ENCODE measurements at places on chromosomes 4 and X. TPM values are rescaled to one million over a fixed set of nuclear protein-coding genes. Genes with fewer than 3 reads are reported as not detected.
A peak's percentile ranks its signal among the peaks of the same experiment; 100 is the strongest.

Gene SGMS2
- total RNA-seq: 6.9 TPM

Gene RTL9
- total RNA-seq: 1.4 TPM

Gene GYG2
- total RNA-seq: 107 TPM

DNA sequence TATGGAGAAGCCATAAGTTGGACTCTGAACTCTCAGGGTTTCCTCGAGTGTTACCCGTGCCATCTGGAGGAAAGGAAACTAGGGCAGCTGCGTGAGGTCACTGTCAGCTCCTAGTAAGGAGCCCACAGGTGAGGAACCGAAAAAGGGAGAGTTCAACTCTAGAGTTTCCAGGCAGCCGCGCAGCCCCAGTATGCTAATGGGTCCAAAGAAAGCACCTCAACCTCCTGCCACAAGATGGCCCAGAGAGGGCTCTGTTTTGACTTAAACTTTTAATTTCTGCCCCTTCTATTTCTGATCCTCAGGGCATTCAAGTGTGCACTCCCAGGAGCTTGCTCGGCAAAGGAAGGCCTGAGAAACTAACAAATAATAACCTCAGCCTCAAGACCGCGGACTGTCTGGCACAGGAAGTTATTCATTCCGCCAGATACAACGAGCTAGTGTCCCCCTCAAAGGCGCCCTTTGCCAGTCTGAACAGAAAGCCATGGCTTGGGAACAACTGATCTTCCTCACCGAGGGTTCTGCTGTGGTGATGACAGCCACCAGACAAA is 13.9 kb downstream of the SCARB2 start:
- H3K4me3 ChIP-seq: no peak overlapping the region
- peaks cover 7% of the 10 kb centered on the region for H3K36me3 ChIP-seq
- H3K27me3 ChIP-seq: no peaks in the 10 kb centered on the region
- no peak for DNase-seq
- peaks cover 33% of the 10 kb centered on the region for H3K4me1 ChIP-seq

DNA sequence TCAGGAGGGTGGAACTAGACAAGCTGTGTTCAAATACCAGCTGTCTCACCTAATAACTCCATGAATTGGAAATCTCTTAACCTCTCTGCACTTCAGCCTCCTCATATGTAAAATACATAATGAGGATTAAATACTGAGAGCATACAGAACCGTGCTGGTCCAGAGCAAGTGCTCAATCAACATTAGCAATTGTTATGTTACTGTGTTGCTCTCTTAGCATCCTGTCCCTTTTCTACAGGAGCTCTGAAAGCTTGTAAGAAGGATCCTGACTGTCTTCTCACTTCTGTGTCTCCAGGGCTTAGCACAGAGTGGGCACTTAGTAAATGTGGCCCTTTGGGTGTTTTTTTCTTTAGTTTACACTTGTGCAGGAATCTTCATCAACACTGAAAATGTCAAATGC is 1456.1 kb upstream of the IGFBP7 start:
- no peak overlapping the region for H3K27ac ChIP-seq
- no peaks in the 10 kb centered on the region for H3K27me3 ChIP-seq
- no peaks in the 10 kb centered on the region for H3K36me3 ChIP-seq
- no peak overlapping the region for H3K4me3 ChIP-seq

DNA sequence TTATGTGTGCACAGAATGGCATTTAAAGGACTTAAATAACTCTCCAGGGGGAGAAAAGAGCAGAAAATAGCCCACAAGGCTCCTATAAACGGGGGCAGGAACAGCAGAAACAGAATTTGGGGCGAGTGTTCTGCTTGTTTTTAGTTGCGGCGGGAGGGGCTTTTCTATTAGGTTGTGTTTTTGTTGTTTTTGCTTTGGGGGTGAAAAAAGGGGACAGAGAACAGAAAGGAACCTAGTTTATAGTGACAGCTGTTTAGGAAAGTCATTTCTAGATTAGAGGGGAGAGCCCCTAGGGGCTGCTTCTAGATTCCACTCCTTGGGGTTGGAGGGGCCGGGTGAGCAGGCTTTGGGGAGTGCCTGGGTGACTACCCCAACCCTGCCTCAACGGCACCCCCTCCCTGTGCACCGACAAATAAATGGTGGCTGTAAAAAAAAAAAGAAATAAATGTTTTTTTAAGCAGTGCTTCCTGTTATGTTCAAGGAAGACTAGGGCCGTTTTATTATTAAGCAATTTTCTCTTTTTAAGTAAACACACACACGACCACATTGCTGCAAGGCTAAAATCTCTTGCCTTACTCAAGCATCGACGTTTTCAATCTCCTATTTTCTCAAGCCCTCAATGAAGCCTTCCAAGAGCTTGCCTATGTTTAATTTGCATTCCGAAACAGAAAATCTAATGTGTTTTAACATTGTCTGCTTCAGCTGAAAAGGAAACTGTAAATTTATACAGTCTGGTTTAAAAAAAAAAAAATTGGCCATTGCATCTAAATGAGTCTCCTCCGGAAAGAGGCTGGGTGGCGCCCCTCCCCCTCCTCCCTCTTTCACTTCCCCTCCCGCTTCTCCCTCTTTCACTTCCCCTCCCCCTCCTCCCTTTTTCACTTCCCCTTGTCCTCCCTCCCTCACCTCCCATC is 123.3 kb upstream of the TBL1X start:
- no peak for DNase-seq
- H3K4me1 ChIP-seq: peaks cover 9% of the 10 kb centered on the region
- no peak overlapping the region for H3K4me3 ChIP-seq
- H3K27ac ChIP-seq: peak overlapping the region; percentile 77
- H3K36me3 ChIP-seq: no peaks in the 10 kb centered on the region

DNA sequence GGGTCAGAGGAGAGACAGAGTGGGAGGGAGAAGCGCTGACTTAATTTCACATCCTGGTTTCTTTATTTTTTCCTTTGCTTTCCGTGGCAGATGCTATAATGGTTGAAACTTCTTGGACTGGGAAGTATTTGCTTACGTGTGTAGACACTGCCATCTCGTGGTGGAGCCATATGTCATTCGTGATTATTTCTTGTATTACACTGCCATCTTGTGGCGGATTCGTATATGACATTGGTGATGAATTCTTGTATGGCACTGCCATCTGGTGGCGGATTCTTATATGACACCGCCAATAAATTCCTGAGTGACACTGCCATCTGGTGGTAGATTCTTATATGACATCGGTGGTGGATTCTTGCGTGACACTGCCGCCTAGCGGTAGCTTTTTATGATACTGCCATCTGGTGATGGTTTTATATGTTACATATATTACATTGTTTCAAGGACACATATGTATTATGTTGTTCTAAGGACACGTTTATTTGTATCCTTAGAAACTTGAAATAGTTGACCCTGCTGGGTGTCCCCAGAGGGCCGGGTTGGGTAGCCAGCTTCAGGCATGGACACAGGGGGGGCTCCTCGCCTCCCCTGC is 37.3 kb upstream of the CLCN4 start:
- H3K4me1 ChIP-seq: no peaks in the 10 kb centered on the region
- H3K36me3 ChIP-seq: peaks cover 45% of the 10 kb centered on the region
- no peaks in the 10 kb centered on the region for H3K27me3 ChIP-seq
- peak; percentile 60 for DNase-seq
- H3K27ac ChIP-seq: peak overlapping the region; percentile 42
- no peak overlapping the region for H3K4me3 ChIP-seq

- H3K27ac ChIP-seq: no peak overlapping the region
- H3K27me3 ChIP-seq: peaks cover 5% of the 10 kb centered on the region
- no peak overlapping the region for H3K4me3 ChIP-seq
- no peaks in the 10 kb centered on the region for H3K36me3 ChIP-seq
- no peak for DNase-seq
- H3K4me1 ChIP-seq: peaks cover 4% of the 10 kb centered on the region
These were observed 25.7 kb upstream of the TRPC3 start for GRCh38 chr4:121977251-121978171.

DNA sequence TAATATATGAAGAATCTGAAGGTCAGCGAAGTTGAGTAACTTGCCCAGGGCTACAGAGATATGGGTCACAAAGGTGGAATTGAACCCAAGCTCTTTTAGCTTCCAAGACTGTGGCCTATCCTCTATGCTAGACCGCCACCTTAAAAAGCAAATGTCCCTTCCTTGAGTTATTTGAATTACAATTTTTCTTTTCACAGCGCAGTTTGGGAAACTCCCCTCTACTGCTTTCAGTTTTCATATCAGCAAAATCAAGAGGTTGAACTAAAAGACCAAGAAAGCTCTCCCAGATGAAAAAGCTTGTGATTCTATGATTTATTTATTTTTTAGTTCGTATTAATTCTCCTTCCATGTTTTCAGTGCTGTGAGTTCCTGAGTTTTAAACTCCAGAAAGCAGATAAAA is 174.5 kb upstream of the C1QTNF7 start:
- H3K27ac ChIP-seq: no peak overlapping the region
- H3K36me3 ChIP-seq: no peaks in the 10 kb centered on the region
- no peak overlapping the region for H3K4me3 ChIP-seq
- no peak for DNase-seq
- no peaks in the 10 kb centered on the region for H3K27me3 ChIP-seq

DNA sequence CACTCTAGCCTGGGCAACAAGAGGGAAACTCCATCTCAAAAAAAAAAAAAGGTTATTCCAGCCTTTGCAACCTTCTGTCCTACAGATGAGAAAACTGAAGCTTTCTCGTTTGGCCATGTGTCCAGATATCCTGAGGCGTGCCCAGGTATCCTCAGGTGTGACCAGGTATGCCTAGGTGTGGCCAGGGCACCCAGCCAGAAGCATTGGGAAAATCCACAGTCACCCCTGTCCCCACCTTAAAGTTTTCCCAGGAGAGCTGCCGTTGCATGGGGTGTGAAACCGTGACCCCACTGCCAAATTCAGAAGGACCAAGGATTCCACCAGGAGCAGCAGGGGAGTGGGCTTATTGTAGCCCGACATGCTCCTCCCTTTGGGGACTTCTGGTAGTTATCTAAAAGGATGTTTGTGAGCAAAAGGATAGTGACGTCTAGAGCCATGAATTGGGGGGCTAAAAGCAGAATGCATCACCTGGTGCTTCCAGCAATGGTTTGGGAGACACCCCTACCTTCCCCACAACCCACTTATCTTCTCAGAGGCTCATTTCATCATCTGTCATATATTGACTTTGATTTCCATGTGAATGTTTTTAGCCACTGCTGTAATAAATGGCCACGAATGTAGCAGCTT is 4.0 kb upstream of the DHRSX start:
- peaks cover 9% of the 10 kb centered on the region for H3K4me1 ChIP-seq
- no peak for DNase-seq
- no peak overlapping the region for H3K4me3 ChIP-seq
- H3K27ac ChIP-seq: no peak overlapping the region
- H3K36me3 ChIP-seq: no peaks in the 10 kb centered on the region
- H3K27me3 ChIP-seq: no peaks in the 10 kb centered on the region

DNA sequence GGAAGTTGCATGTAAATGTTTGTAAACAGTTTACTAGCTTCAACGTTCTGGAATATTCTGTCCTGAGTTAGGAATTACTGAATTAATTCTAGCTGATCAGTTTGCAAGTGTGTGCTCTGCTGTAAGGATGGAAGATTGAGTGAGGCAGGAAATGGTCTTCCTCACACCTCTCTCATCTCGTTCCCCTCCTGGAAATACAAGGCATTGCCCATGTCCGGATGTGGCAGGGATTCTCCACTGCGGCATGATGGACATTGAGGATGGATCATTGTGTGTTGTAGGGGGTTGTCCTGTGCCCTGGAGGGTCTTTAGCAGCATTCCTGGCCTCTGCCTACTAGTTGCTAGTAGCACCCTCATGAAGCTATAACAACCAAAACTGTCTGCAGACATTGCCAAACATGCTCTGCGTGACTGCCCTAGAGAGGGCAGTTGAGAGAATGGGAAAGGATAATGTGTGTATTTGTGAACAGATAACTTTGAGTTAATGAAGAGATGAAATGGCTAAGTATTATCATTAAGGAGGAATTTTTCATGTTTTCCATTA is 12.6 kb downstream of the CA5B start:
- H3K36me3 ChIP-seq: peaks cover 5% of the 10 kb centered on the region
- DNase-seq: no peak
- peaks cover 4% of the 10 kb centered on the region for H3K27me3 ChIP-seq
- peak overlapping the region; percentile 44 for H3K27ac ChIP-seq

DNA sequence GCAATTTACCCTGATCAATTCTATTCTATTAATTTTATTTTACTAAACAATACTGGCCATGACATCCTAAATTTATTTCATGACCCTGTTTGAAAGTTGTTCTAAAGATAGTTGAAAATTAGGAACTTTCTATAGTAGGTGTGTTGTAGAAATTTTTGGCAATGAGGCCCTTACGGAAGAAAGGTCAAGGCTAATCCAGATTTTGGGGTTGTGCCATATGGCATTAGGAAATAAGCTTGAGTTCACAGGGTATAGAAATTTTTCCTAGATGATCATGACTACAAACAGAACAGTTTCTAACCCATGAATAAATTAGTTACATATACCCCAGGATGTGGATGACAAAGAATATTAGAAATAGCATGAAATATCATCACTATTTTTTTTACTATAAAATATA is 7.8 kb upstream of the ALB start:
- no peaks in the 10 kb centered on the region for H3K27me3 ChIP-seq
- no peaks in the 10 kb centered on the region for H3K36me3 ChIP-seq
- no peak overlapping the region for H3K27ac ChIP-seq
- no peak for DNase-seq
- H3K4me1 ChIP-seq: peaks cover 6% of the 10 kb centered on the region
- no peak overlapping the region for H3K4me3 ChIP-seq

- H3K4me3 ChIP-seq: no peak overlapping the region
- DNase-seq: no peak
- H3K36me3 ChIP-seq: no peaks in the 10 kb centered on the region
- H3K27me3 ChIP-seq: peaks cover 27% of the 10 kb centered on the region
These were observed 97.2 kb upstream of the ADRA2C start for GRCh38 chr4:3668825-3669552.
